ENCODE measurements at places on chromosomes 16 and 17.

GRCh38 chr17:71530248-71530647 lies 590.6 kb upstream of the SOX9 start:
- no peak for DNase-seq

GRCh38 chr17:74042744-74043486 lies 160.6 kb upstream of the RPL38 start:
- DNase-seq, result no peak

GRCh38 chr16:928526-928925 lies 42.3 kb downstream of the LMF1 start:
- DNase-seq, result no peak

DNA sequence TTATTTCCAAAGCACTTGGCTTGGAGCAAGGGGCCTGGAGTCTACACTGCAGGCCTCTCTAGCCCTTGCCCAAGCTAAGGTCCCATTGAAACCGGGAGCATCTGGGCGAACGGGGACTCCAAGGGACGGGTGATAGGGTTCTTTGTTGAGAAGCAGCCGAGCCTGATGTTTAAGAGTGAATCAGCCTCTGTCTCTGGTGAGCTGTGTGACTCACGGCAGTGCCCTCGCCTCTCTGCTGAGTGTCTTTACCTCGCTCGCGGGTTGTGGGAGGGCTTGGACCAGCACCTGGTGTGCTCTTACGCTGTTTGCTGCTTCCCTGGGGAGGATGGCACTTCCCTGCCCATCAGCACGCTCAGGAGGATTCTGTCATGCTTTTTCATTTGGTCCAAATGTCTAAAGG lies 1.3 kb downstream of the HGS start:
- no peak for DNase-seq

GRCh38 chr16:3662601-3663000 lies 8.1 kb downstream of the DNASE1 start:
- no peak for DNase-seq

GRCh38 chr16:67155295-67156142 lies 4.2 kb downstream of the TRADD start:
- no peak for DNase-seq

DNA sequence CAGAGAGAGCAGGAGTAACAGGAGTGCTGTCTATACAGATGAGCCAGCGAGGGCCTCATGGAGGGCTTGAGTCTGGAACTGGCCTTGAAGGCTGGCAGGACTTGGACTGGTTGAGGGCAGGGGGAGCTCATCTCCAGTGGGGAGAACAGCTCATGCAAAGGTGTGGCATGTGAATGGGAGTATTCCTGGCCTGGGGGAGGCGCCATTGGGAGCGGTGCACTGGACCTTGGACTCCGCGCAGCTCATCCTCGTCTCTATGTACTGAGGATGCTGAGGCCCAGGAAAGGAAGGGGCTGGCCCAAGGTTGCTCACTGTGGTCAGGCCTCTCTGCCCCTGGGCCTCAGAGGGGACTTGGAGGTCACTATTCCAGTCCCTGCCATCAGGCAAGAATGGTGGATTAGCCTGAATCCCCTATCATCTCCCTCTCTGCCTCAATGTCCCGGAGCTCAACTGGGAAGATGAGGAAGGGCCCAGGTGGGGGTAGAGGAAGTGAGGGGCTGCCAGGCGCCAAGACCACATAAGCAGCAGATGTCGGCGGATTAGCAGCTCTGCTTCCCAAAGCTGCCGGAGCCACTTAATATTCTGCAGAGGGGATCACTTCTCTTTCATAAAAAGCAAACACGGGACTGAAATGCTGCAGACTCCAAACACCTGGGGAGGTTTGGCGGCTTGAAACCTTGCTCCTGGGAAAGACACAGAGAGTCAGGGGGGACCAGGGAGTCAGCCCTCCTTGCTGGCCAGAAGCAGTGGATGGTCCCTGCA lies 88.9 kb downstream of the SDK2 start:
- no peak for DNase-seq

DNA sequence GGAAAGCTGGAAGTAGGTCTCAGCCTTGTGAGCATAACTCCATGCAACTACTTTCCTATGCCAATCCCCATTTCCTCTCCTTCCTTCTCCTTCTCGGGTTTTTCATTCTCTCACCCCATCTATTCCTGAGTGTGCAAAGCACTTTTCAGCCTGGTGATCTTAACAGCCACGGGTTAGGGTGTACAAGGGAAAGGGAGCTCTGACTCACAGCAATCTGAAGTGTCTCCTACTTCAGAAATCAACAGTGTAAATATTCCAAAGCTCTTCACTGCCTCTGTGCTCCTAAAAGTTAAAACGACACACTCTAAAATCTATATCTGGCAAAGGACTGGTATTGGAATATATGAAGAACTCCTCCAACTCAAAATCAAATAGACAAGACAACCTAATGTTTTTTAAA lies 268.0 kb upstream of the IRX3 start:
- DNase-seq, result no peak

Data from glomerular endothelial cell (primary cell).